SHP77 treated with DMSO at 0.1 percent for 48 hours (cell line): ENCODE measurements at places on chromosomes 5 and 9.

DNA sequence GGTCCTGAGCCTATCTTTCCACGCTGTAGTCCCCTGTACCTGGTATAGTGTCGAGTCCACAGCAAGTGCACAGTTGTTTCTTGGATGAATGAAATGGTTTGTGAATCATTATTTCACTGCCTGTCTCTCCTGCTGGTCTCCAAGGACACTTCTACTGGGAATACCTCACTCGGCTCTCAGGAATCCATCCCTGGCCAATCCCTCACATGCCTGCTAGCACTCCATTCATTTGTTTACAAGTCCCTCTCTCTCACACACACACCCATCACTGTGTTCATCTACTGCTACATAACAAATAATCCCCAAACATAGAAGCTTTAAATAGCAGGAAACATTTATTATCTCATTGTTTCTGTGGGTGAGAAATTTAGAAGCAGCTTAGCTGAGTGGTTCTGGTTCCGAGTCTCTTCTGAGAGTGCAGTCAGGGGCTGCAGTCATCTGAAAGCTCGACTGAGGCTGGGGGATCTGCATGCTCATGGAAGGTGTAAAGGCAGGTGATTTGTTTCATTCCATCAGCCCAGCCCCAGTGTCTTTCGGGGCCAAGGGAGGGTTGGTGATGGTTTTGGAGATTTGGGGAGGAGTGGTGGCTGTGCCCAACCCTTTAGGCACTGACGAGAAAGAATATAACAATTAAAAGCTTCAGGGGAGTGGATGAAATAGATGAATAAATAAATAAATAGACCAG lies 132.7 kb upstream of the IER5L start:
- no peak for DNase-seq

DNA sequence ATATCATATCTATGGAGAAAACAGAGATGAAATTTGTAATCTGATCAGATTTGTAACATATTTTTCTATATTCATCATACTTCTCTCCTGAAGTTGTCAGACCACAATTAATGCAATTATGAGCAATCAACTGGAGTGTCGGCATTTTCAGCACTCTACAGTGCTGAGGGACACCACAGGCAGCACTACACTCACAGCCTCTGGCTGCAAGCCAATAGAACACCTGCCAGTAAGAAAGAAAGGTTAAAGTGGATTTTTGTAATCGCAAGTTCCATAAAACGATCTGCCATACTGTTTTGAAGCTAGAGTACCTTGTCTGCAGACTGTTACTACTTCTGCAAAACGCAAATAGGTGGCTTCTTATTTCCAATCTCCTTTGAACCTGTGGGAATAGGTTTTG lies 147.6 kb downstream of the ADAMTS6 start:
- DNase-seq: peak; percentile 68

DNA sequence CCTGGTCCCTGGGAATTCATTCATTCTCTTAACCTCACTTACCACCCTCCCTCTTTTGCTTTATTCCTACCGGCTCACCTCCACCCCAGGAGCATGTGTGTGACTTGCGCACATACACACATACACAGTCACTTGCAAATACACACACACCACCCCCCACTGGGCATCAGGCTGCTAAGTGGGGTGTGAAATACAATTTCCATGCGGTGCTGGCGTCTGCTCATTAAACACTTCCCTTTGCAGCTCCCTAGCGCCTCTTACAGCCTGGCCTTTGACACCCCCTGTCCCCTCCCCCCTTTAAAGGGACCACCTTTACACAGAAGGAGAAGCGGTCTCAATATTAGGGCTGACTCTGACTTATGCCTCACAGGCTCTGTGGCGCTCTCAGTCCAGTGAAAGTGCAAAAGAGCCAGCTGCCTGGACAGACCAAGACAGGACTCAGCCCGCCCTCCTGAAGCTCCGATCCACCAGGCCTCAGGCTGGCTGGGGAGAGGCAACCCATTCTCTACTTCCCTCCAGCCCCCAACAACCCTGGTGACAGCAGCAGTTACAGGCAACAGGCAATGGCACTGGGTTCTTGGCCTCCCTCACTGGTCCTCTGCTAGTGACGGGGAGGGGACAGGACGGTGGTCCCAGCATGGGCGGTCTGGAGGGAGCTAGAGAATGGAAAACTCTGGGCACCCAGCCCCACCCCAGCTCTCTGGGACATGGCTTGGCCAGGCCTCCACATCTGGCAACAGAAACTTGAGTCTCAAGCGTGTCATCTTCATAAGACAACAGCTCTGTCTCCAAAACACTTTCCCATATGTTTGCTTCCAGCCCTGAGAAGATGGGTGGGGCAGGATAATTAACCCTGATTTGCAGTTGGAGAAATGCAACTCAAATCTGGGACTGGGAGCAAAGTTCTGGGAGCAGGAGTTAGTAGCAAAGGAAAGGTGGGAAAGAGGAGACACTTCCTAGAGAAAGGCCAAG lies 12.0 kb downstream of the ENHO start:
- no peak for DNase-seq

- no peak for DNase-seq
These were observed 181.3 kb upstream of the ST8SIA4 start for GRCh38 chr5:101084353-101084752.

DNA sequence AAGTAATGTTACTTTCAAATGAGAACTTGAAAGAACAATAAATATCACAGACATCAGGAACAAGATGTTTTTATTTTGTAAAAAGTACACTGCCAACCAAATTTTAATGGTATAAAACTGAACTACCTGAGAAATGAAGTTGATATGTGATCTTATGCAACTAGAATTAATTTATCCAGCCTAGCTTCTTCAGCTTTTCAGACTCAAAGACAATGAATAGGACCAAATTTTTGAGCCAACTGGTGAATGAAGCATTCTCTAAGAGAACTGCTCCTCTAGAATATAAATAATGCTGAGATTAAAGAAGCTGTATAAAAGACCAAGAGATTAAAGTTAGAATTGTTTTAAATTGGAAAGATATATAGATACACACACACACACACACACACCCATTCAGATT lies 9.9 kb downstream of the CDC14B start:
- DNase-seq: no peak
